ENCODE measurements at places on chromosomes 6 and 20.

DNA sequence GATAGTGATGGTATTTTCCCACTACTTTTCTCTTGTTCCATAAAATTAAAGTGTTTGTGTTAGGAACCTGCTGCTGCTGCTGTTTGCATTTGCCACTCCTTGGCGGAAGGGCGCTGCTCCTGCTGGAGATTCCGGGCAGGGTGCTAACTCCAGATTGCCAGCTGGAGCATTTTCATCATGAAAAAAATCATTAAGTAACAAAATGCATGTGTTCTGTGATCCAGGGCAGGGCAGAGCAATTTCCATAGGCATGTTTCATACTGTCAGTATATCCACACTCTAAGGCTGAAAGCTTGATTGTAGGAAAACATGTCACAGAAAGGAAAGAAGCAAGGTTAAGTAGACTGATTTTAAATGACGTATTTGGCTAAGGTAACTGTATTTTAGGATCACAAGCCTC is 24.0 kb downstream of the PBOV1 start:
- DNase-seq, result no peak

DNA sequence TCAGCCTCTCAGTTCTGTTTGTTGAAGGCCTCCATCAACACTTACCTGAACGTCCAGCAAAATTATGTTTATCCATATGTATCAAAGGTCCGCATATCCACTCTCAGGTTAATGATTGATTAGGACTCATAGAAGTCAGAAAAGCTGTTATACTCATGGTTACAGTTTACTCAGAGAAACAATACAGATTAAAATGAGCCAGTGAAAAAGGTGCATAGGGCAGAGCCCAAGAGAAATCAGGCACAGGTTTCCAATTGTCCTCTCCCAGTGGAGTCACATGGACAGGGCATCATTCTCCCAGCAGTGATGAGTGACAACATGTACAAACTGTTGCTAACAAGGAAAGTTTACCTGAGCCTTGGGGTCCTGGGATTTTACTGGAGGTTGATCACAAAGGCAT is 36.2 kb downstream of the THEMIS start:
- DNase-seq, result no peak

- no peak for DNase-seq
These were observed 11.1 kb downstream of the MTHFD1L start for GRCh38 chr6:150876598-150876997.

DNA sequence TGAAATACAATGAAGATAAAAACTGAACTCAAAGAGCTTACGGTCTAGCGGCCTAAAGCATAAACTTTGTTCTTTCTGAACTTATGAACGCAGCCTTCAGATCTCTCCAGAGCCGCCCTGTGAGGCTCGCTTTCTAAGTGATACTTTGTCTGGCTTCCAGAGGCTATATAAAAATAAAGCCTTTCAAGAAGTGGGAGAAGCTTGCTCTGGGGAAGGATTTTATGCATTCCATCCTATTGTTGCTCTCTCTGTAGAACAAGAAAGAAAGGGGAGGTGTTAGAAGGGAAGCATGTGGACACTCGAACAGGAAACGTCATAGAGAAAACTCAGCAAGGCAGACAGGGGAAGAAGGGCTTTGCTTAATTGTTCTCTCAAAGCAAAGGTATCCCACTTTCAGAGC is 77.0 kb downstream of the TBX18 start:
- DNase-seq, result peak; percentile 54

DNA sequence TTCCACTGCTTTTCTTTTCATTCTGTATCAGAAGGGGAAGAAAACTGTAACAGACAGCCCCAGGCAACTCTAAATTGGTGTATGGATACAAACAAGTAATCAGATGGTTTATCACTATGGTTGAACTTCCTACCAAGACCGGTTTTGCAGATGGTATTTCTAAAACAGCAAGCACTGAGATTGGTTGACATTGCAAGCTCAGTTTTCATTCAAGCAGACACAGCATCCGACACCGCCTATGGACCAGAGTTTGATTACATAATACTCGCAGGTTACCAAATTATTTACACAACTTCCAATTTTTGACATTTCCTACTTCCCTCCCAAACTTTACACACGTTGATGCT is 209.9 kb downstream of the ALDH8A1 start:
- no peak for DNase-seq

DNA sequence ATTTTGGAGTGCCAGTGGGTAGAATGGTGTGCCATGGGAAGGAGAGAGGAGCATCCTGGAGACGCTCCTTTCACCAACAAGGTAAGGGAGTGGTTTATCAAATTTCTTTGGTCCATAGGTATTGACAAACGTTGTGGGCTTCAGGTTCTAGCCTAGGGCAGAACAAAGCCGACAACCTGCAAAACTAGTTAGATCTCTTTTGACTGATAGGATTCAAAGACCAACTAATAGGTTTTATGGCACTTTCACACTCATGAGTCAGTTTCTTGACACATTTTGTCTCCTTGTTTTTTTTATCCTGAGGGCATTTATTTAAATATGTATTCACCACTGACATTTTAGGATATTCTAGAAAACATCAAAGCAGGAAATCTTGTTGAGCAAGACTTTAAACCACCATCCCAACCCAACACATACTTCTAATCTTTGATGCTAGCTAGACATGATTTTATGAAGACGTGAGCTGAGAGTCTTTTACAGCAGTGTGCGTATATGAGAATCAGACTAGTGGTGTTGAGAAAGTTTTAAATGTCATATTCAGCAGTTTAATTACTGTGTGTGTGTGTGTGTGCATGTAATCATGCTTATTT is 370.4 kb upstream of the HSF2 start:
- no peak for DNase-seq

GRCh38 chr6:87341899-87342298 is 2.7 kb upstream of the C6orf163 start:
- no peak for DNase-seq

- no peak for DNase-seq
These were observed 12.7 kb downstream of the EDEM2 start for GRCh38 chr20:35134472-35134871.

DNA sequence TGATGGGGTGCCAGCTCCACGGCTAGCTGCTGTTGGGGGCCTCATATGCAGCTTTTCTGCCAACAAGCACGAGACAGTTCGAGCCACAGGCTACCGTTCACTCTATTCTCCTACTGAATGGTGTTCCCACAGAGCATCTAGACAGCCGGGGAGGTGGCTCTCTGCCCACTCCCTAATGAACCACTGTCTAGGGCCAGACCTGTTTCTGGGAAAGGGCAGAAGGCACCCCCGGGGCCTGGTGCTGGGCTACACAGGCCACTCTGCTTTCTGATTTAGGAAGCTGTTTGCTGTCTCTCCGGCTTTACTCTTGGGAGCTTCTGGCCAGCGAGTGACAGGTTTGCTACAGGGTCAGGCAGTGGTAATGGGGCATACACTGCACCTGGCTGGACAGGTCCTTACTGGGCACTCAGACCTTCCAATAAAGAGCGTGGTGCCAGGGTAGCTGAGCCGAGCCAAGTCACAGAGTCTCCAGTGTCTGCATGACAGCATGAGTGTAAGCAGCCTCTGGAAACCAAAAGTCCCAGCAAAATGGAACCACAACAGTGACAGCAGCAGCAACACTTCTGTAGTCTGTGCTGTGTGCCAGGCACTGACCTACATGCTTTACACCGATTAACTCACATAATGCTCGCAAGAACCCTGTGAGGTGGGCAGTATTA is 8.4 kb downstream of the CCDC167 start:
- DNase-seq, result no peak

- DNase-seq, result peak; percentile 35
These were observed 73.1 kb downstream of the OR2B2 start for GRCh38 chr6:27838945-27839625.

GRCh38 chr20:42313704-42314103 is 695.5 kb upstream of the CHD6 start:
- no peak for DNase-seq

DNA sequence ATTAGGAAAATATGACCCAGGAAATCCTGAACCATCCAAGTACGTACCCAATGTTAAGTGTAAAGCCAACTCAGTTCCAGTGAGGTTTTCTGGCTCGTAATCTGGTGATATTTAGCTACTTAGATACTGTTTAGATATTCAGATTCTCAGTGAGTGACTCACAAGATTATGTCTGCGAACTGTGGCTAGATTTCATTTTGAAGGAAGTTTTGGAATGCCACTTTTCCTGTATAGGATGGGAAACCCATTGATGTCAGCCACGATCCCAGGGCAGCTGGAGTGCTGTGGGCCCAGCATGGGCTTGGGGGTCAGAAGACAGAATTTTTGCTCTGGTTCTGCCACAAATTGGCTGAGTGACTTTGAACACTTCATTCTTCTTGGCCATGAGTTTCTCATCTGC is 76.3 kb downstream of the TMEM170B start:
- peak; percentile 97 for DNase-seq

DNA sequence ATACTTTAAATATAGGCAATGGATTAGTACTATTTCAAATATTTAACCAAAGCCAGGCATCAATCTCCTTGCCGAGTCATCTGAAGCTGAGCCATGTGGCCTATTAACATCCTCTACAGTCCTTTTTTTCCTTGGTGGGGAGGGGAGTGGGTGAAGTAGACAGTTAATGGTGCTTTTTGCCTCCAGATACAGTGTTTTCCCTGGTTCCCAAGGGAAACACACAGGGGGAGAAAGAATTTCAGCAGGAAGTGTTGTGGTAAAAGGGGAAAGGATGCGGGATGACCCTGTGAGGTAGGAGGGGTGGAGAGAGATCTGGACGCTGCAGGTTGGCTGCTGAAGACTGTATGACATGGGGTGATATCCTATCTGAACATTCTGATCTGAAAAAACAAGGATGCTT is 9.6 kb downstream of the CLDN20 start:
- peak; percentile 93 for DNase-seq
